ENCODE measurements at places on chromosomes 1 and 21.

- no peak for DNase-seq
Measured at GRCh38 chr1:116131866-116132605, 20.8 kb downstream of the MAB21L3 start.

- DNase-seq, result peak; percentile 92
Measured at GRCh38 chr1:39410915-39411436, 80.5 kb upstream of the BMP8A start.

DNA sequence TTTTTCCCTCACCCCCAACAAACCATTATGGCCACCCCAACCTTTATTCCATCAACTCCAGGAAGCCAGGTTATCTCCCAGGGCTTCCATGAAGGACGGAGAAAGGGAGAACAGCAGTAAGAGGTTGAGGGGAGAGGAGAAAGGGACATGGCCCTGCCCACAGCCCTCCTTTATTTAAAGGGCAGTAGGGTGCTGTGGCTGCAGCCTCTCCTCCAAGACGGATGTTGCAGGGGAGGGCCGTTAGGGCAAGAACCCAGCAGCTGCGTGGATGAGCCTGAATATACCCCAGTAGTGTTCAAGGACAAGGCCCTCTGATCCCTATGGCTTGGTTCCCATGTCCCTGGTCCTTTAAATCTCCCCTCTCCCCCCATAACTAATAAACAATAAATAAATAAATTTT, 5.9 kb downstream of the RXFP4 start:
- DNase-seq, result no peak

DNA sequence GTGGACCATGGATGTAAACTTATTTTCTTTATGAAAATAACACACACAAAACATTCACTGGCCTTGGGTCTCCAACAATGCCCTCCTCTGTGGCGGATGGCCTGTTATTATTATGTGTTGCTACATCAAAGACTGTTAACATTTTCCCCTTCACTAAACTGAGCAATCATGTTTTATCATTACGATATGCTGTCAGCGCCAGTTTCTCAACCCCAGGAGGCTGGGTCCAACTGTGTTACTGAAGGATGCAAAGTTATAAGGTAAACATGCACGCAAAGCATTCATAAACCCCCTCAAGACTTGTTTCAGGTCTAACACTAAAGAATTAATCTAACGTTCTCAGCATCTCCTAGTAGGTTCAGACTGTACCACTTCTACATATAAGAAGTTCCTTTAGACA, 6.0 kb upstream of the DUSP10 start:
- DNase-seq, result no peak

DNA sequence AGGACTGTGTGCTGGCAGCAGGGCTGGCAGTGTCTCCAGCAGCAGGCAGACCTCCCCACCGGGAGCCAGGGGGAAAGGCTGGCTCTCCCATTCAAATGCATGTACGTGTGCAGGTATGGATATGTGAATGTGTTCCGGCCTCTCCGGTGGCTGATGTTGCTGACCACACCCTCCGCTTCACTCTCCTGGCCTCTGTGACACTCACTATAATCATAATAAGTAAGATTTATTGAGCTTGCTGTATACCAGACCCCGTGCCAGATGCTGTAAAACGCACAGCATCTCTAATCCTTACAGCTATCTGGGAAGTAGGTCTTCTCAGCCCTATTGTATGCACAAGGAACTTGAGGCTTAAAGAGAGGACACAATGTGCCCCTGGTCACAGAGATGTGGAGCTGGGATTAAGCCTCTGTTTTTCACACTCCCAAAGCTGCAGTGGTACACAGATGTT, 20.5 kb upstream of the ARTN start:
- no peak for DNase-seq

DNA sequence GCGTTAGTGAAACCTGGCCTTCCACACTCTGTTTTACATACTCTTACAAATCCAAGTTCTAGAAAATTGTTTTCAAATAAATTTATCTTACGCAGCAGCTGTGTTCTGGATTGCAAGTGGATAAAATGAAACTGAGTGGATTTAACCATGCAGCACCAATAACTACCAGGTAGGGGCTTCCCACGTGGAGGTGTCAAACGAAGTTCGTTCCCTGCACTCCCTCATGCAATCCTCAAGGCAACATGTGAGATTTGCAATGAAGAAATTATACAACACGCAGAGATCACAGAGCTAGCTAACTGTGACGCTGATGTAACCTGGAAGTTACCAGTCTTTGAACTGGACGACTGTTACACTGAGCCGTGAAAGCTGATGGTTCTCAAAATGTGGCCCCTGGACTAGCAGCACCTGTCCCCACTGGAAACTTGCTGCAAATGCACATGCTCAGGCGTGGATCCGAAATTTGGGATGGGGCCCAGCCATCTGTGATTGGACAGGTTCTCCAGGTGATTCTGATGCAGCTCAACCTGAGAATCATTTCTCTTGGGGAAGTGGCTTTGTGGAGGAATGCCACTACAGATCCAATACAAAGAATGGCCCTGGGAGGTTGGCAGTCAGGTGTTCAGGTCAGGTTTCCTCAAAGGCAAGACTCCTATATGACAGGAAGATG, 36.3 kb downstream of the RSPH1 start:
- DNase-seq, result no peak

GRCh38 chr1:190747704-190748103, 270.0 kb upstream of the BRINP3 start:
- DNase-seq, result no peak

GRCh38 chr1:85313888-85314696, 37.7 kb upstream of the BCL10 start:
- no peak for DNase-seq

GRCh38 chr1:34278211-34278610, 101.5 kb downstream of the C1orf94 start:
- DNase-seq, result no peak

All from ascending aorta (tissue), 2 donors.